ENCODE measurements at places on chromosomes 4 and X.
A peak's percentile ranks its signal among the peaks of the same experiment; 100 is the strongest.

DNA sequence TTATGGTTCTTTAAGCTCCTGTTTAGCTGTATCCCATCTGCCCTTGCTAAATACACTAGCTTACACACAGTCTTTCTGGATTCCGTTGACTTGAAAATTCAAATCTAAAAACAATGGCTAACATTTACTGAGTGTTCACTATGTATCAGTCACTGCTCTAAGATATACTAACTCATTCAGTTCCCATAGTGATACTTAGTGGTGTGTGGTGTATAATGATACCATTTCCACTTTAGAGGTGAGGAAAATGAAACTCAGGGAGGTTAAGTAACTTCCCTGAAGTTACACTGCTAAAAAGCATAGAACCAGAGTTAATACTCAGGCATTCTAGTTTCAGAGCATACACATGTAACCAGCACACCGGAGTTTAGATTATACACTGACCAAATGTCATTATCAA, 762.0 kb downstream of the GRID2 start:
- DNase-seq, result no peak

DNA sequence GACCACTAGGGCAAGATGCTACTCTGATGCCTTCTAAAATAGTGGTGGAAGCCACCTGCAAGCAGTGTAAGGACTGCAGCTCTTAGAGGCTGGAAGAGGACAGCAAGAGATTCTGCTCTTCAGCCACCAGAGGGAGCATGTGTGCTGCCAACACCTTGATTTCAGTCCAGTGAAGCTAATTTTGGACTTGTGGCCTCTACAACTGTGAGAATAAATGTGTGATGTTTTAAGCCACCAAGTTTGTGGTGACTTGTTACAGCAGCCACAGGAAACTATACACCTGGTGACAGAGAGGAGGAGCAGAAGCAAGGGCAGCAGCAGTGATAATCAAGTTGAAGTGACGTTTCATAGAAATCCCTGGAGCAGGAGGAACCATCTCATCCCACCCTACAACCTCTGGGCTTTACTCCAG, 55.9 kb downstream of the FGFBP1 start:
- peak; percentile 82 for DNase-seq

DNA sequence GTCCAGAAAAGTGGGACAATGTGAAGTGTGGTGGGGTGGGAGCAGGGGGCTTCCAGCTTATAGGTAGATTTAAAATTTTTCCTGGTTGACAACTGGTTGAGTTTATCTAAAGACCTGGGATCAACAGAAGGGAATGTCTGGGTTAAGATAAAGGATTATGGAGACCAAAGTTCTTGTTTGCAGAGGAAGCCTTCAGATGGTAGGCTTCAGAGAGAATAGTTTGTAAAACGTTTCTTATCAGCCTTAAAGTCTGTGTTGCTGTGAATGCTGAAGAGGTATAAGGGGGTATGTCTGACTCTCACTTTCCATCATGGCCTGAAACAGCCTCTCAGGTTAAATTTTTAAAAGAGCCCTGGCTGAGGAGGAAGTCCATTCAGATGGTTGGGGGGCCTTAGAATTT, 20.5 kb downstream of the MGST2 start:
- no peak for DNase-seq

- DNase-seq, result peak; percentile 95
These were observed 23.8 kb downstream of the TMEM131L start for GRCh38 chr4:153489856-153490558.

GRCh38 chr4:2179717-2180116, 62.2 kb downstream of the HAUS3 start:
- DNase-seq, result no peak

- no peak for DNase-seq
These were observed 314.7 kb downstream of the CHIC1 start for GRCh38 chrX:73877687-73878086.

GRCh38 chrX:47217121-47217851, 1.2 kb upstream of the CDK16 start:
- peak; percentile 85 for DNase-seq

DNA sequence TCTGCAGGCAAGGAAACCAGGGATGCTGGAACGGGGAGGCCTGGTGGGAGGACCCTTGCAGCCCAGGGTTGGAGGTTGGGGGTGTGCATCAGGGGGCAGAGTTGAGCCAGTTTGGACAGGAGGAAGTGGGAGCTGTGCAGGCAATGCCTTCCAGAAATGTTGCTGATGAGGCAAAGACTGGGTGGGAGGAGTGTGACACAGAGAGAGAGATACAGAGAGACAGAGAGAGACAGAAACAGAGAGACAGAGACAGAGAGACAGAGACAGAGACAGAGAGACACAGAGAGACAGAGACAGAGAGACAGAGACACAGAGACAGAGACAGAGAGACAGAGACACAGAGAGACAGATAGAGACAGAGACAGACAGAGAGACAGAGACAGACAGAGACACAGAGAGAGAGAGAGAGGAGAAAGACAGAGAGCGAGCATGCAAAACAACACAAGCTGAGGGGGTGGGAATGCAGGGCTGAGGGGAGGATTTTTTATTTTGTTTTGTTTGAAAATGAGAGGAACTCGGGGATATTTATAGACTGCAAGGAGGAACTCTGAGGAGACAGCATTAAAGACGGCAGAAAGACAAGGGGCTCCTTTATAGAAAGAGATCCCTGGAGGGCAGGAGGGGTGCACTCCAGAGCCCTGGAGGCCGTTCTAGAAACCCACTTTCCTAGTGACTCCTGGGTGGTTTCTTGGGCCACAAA, 1.9 kb upstream of the HAUS3 start:
- DNase-seq, result peak; percentile 48

GRCh38 chr4:142656178-142656577, 189.9 kb downstream of the INPP4B start:
- no peak for DNase-seq

- no peak for DNase-seq
These were observed 13.8 kb downstream of the GRXCR1 start for GRCh38 chr4:42906341-42906740.
